Lower leg skin (tissue), 4 donors: ENCODE measurements at places on chromosomes 3 and 15. TPM values are rescaled to one million over a fixed set of nuclear protein-coding genes. Genes with fewer than 3 reads are reported as not detected.

GRCh38 chr15:29067949-29068348, 182.2 kb downstream of the APBA2 start:
- DNase-seq = no peak

- no peak for DNase-seq
Observed at GRCh38 chr3:42161050-42161935, 70.1 kb downstream of the TRAK1 start.

DNA sequence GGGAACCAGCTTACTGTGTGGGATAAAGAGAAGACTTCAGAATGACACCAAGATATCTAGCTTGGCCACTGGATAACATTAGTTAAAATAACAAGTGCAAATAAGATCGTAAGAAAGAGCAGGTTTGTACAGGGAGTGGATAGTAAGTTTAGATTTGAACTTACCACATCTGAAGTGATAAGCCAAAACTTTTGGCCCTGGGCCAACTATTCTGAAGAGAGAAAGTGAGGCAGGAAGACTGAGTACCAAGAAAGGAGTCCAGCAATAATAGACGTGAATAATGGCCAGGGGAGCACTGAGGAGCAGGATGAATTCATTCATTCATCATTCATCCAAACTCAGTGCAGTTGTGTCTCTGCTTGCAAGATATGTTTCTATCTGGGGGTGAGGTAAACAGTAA, 122.9 kb downstream of the PDE8A start:
- no peak for DNase-seq

GRCh38 chr3:183799461-183799860, 25.9 kb downstream of the MAP6D1 start:
- DNase-seq = no peak

- no peak for DNase-seq
Observed at GRCh38 chr3:185687271-185687878, 101.3 kb downstream of the SENP2 start.

GRCh38 chr3:94739420-94739819, 676.6 kb downstream of the NSUN3 start:
- DNase-seq = no peak

DNA sequence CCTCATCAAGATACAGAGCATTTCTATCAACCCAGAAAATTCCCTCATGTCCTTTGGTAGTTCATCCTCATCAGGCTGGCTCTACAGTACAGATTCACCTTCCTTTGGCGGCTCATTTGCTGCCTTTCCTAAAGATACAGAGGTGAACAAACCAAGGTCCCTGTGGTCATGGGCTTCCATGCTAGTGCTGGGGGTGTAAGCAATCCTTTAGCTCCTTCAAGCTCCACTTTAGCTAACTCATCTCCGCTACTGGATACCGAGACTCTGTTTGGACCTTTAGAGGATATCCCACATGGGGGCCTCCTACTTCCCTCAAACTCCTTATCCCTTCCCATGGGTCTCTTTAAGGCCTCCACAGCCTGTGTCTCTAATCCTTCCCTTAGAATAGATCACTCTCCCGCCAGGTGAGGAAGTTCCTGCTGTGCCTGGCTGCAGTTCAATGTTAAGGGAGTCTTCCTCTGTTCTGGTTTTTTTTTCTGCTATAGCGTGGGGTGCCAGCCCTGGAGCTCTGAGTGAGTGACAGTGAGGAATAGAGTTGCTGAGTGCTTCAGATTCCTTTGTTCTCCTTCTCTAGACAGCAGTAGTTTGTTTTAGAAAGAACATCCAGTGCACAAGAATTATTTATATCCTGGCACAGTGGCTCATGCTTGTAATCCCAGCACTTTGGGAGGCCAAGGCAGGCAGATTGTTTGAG, 30.7 kb downstream of the CLEC3B start:
- no peak for DNase-seq

- DNase-seq = no peak
Observed at GRCh38 chr15:49082960-49083359, 36.7 kb upstream of the SECISBP2L start.

Gene OR5K2
- total RNA-seq = not detected

GRCh38 chr15:90881978-90882721, 2.2 kb upstream of the FES start:
- DNase-seq = no peak

- no peak for DNase-seq
Observed at GRCh38 chr3:186217820-186218164, 108.9 kb upstream of the ETV5 start.

GRCh38 chr15:92812271-92812670, 87.9 kb upstream of the CHD2 start:
- no peak for DNase-seq

DNA sequence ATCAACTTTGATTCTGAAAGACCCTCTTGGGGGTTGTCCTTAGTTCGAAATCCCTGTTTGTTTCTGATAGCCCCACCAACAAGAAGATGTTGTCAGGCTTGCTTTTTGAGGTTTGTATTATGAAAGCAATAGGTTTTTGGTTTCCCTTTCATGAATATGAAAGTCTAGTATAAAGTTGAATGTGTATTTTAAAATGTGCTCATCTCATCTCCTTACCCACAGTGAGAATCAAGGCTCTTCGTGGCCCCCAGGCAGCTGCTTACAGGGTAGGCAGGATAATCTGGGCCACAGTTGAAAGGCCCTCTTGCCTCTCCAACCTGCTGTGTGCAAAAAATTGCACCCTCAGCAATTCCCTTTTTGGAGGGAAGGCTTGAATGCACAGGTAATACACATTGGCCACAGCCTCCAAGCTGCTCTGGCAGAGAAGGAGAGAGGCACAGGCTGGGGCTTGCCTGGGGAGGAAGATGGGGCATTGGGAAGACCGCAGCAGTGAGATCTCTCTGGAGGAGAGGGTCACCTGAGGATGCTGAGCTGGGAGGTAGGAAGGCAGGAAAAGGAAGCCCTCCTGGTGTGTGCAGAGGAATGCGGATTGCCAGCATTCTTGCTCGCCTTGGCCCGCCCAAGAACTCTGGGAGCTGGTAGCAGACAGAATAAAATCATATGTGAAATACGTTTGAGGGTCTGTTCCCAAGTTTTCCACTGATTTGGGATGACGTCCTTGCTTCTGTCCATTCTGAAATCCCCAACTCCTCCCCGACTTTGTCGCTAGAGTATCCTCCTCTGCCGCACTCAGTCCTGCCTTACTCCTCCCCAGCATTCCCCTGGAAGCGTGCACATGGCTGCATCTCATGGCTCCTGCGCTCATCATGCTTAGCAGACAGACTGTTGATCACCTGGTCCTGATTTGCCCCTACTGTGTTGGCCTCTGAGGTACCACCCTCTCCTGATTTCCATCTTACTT, 196.4 kb downstream of the RPLP1 start:
- no peak for DNase-seq

GRCh38 chr15:40029979-40030893, 8.7 kb downstream of the SRP14 start:
- no peak for DNase-seq

- DNase-seq = no peak
Observed at GRCh38 chr3:142844339-142844977, 44.4 kb downstream of the PCOLCE2 start.

DNA sequence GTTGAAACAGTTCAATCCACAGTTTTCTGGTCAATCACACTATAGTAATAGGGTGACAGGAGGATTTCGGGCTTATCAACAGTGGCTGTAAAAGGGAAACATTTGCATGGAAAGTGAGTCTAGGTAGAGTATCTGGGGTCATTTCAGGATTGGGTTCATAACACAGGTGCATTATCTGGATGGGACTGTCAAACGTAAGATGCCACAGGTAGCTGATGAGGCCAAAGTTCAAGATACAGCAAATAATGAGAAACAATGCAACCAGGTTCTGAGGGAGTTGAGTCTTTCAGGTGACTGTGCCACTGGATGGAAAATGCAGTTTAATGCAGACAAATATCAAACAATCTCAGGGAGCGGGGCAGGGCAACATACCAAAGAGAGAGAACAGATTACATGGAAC, 62.2 kb downstream of the WDR76 start:
- DNase-seq = no peak

DNA sequence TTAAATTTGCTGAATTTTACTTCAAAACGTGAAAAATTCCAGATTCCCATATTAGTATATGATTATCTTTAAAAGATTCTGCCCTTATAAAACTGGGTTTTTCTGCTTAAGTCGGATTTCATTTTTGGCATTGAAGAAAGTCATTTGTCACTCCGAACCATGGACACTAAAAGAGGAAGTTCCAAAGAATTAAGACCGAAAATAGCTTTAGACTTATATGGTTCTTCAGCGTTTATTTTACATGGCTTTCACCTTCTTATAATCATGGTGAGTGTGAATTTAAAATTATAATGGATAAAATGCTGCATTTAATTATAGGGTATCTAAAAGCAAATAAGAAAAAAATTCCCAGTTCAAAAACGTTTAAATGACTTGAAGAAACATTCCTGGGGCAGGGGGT, 1.0 kb downstream of the C3orf38 start:
- DNase-seq = no peak

DNA sequence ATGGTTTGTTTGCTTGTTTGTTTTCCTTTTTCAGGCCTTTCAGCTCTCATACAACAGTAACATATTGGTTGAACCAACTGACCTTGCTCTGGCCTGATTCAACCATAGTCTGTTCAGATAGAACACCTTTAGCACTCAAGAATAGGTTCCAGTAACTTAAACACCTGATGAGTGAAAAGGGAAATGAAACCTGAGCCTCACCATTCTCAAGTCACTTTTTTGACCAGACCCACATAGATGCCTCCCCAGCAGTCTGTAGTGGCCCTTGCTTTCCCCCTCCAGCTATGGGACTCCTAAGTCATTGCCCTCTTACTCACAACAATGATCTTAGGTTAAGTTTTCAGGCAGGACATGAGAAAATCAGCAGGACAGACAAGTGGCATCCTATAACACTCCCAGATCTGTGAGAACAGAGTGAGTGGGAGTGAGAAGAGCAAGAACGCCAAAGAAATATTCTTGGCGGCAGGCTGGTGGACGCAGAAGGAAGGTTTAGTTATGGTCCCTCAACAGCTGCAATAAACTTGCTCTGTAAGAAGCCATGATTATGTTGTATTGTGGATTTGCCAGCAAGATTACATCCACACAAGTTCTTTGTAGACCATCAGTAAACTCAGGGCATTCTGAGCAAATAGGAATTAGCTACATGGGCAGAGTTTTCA, 367.5 kb downstream of the MECOM start:
- no peak for DNase-seq

Gene NANOGP8
- 0.95 TPM for total RNA-seq

DNA sequence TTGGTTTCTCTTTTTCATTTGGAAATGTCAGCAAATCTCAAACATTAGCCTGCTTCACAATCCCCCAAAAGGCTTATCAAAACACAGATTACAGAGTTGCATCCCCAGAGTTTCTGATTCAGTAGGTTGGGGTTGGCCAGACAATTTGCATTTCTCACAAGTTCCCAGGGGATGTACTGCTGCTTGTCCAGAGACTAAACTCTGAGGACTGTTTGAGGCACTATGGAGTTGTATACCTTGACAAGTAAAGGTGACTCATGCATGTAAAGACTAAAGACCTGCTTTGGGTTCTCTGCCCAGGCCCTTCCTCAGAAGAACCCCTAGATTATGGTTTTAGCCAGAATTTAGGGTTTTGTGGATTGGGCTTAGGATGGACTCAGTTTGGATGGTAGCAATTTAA, 151.1 kb upstream of the ARHGEF26 start:
- DNase-seq = no peak

DNA sequence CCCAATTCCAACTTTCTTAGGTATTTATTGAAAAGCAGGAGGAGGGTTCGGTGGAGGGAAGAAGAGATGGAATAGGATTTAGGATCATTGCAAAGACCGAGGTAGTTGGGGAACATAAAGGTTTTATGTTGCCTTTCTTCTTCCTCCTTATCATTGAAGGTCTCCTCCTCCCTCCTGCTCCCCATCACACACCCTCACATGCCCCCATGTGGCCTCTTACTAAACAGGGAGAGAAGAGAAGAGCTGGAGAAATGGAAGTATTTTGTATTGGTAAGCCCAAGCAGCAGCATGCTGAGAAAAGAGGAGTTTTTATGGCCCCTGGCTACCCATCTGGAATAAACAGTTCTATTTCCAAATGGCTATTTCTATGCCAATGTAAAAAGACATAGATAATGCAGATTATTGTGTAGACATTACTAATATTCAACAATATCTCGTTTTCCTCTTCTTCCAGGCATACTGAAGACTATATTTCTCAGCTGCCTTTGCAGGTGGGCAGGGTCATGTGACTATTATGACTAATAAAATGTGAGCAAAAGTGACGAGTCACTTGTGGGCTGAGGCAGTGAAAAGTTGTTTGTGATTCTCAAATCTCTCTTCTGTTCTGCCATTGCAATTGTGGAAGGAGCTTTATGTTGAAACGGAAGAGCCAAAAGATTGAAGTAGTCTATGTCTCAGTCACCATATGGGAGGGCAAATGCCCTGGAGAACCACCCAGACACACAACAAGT, 5.2 kb upstream of the GPR176 start:
- DNase-seq = no peak

Gene TEX9
- 6.0 TPM for total RNA-seq

Gene SI
- not detected for total RNA-seq

- no peak for DNase-seq
Observed at GRCh38 chr15:100704281-100705055, 102.1 kb downstream of the ASB7 start.

Gene DPPA2
- total RNA-seq = not detected

DNA sequence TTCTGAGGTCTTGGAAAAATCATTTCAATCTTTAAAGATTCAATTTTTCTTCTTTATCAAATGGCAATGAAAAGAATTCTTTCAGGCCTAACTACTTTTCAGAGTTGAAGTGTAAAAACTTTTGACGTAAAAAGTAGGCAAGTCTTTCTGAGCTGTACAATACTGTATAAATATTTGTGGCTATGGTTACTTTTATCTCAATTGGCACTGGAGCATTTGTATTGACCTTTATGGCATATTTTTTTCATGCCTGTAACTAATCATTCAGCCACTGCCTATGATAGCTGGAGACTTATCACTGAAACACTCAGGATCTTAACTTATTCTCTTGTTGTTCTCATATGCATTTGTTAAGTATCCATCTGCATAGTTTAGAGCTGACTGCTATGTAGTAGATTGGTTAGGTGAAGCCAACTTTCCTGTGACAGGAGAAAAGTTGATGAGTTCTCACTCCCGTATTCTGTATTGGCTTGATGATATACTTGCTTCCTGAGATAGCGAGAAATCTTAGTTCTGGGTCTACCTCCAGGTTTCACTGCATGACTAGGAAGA, 290.4 kb upstream of the TBL1XR1 start:
- no peak for DNase-seq
